ENCODE measurements at places on chromosomes 1 and 21.

DNA sequence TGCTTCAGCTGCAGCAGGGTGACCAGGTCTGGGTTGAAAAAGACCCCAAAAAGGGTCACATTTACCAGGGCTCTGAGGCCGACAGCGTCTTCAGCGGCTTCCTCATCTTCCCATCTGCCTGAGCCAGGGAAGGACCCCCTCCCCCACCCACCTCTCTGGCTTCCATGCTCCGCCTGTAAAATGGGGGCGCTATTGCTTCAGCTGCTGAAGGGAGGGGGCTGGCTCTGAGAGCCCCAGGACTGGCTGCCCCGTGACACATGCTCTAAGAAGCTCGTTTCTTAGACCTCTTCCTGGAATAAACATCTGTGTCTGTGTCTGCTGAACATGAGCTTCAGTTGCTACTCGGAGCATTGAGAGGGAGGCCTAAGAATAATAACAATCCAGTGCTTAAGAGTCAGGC lies 2.9 kb downstream of the C1QA start:
- DNase-seq, result no peak

DNA sequence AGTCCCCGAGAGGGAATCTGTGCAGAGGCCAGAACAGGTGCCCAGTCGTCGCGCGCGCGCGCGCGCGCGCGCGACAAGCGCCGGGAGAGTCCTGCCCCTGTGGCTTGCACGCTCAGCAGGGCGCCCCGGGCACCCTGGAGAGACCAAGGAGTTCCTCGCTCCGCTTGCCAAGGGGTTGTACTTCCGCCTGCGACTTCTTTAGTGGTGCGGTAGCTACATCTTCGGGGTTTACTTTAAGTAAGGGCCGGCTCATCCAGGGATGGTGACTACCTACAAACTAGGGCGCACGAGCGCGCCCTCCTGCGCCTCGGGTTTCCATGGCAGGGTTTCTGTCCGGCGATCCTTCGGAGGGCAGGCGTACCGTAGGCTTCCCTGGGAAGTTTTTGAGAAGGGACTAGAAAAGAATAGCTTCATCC lies 1.4 kb downstream of the LHX4 start:
- DNase-seq, result no peak

DNA sequence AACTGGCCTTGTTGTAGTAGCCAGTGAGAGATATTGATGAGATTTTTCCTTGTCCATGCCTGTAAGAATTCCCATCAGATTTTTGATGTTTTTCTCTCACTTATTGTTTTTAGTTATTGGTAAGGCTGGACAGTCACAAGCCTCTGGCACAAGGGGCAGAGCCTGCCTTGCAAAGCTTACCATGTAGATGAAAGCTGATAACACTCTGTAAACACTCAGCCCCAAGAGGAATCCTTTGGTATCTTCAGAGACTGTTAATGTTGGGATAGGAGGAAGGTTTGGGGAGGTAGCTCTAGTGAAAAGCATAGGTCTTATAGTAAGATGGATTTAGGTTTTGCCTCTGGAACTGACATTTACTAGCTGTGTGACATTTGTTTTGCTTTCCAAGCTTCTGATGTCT lies 37.7 kb downstream of the MARK1 start:
- no peak for DNase-seq

- DNase-seq, result no peak
Observed at GRCh38 chr1:227901239-227901905, 46.4 kb downstream of the WNT9A start.

- DNase-seq, result no peak
Observed at GRCh38 chr1:77014073-77014788, 147.0 kb downstream of the ST6GALNAC5 start.

DNA sequence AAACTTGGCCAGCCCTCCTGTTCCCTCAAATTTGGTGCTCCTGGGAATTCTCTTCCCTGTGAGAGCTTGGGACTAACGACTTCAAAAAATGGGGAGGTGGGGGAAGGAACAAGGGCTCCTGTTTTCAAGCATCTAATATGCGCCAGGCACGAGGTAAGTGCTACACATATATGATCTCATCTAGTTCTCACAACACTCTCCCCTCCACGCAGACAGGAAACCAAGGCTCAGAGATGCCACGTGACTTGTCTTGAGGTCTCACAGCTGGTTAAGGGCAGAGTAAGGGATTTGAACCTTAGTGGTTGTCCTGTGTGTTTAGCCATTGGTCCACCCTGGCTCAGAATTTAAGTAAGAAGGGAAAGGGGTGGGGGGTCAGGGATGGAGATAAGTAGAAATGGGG lies 125.9 kb downstream of the DMRTB1 start:
- peak; percentile 66 for DNase-seq

DNA sequence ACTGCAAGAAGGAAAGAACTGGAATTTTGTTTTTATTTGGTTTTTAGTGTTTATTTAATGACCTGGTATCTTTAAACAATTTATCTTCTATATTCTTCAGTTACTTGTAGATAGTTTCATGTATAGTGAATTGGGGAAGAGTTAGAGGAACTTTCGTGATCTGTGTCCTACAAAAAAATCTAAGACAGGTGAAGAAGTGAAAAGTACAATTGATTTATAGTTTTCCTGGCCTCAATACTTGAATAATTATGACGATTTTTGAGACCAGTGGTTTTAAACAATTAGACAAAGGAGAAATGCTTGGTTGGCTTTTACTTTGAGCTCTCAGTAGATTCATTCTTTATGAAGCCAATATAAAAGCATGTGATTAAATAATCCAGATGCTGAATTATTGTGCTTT lies 7.5 kb downstream of the MIER1 start:
- DNase-seq, result no peak

DNA sequence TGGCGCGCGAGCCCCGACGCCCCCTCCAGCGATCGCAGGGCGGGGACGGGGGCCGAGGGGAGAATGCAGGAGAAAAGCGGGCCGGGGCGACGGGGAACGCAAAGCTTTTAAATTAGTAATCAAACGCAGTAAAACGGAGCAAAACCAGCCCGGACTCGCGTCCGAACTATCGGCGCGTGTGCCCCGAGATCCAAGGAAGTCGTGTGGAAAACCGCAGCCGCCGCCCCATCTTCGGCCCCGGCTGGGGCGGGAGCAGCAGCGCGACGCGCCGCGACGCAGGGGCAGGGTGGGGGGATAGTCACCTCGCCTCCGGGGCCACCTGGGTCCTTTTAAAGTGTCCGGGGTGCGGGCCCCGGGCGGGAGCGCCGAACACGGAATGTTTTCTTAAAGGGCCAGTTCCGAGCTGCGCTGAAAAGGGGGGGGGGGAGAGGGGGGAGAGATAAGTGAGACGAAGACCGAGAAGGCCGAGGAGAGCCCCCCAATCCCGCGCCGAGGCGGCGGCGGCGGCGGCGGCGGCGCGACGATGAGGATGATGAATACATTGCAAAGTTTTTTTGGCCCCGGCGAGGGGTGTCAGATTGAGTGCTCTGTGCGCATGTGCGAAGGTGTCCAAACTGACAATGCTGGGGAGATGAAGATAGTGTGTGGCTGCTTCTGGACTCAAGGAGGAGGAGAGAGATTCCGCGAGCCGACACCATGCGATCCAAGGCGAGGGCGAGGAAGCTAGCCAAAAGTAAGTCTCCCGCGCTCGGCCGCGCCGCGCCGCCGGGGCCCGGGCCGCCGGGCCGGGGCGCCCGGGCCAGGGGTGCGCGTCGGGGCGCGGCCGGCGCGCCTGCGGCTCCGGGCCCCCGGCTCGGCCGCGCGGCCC lies at the start of gene PRDM16:
Gene PRDM16 (plus strand): TSS at position 640 of the 868 bp plus-strand sequence. CDS start 57 bp downstream, at position 697.
- DNase-seq, result no peak

DNA sequence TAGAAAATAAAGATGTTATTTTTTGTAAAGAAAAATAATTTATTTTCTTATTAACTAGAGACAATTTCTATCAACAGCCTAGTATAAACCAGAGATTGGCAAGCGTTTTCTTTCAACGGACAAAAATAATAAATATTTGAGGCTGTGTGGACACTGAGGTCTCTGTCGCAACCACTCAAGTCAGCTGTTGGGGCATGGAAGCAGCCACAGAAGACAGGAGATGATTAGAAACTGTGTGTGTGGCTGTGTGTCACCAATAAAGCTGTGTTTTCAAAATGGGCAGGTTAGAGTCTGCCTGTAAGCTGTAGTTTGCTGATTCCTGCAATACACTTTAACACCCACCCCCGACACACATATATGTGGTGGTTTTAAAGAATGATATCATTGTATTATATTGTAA lies 200.6 kb upstream of the HMCN1 start:
- DNase-seq, result no peak

GRCh38 chr1:223258751-223259198 lies 105.2 kb downstream of the SUSD4 start:
- DNase-seq, result no peak

- no peak for DNase-seq
Observed at GRCh38 chr1:200372885-200373181, 37.0 kb downstream of the ZNF281 start.

DNA sequence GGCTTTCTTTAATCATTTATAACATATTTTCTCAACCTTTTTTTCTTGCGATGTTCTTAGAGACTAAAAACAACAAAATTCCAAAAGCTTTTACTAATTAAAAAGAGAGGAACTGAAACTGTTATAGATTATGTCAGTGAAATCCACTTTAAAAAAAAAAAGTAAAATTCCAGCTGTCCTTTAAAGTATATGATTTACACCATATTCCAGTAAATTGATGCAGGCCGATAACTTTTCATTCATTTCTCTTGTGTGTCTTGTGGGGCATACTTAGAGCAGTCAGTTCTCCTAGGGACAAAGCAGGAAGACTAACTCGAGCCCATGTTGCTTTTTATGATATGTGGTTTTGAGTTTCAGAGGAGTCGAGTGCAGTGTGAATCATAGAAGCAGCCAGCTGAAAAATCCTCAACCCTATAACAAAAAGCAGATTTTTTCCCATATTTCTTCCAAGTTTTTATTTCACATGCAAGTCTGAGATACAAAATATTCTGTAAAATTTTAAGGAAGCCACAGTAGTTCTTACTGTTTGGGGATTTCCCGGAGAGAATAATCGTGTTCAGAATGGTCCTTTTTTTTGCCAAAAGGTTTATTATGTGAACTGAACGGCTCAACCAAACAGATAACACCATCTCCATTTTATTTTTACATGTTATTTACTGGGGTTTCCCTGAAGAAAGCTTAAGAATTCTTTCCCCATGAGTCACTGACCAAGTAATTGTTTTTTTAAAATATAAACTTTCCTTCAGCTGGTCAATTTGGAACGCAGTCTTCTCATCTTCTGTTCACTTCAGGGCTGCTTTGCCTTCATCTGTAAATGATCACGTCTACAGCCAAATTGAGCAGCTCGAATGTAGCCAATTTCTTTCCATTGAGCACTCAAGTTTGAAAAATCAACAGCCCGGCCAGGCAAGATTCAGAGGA lies 77.0 kb upstream of the C1orf105 start:
- DNase-seq, result peak; percentile 15

- no peak for DNase-seq
Observed at GRCh38 chr1:162551969-162552683, 9.4 kb upstream of the UAP1 start.

DNA sequence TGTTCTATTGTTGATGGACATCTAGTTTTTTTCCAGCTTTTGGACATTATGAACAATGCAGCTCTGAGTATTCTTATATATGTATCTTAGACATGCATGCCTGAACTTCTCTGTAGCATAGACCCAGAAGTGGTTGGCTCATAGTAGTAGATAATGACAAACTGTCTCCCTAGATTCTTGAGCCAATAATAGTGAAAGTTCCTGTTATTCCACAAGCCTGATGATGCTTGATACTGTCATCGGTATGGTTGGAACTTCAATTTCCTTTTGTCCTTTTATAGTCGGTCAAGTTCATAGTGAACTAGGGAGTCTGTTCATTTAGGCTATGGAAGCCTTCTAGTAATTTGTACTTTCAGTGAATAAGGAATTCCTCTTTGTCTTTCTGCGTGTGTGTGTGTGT lies 56.8 kb downstream of the MTR start:
- no peak for DNase-seq

- no peak for DNase-seq
Observed at GRCh38 chr1:223230161-223230881, 87.3 kb upstream of the TLR5 start.

DNA sequence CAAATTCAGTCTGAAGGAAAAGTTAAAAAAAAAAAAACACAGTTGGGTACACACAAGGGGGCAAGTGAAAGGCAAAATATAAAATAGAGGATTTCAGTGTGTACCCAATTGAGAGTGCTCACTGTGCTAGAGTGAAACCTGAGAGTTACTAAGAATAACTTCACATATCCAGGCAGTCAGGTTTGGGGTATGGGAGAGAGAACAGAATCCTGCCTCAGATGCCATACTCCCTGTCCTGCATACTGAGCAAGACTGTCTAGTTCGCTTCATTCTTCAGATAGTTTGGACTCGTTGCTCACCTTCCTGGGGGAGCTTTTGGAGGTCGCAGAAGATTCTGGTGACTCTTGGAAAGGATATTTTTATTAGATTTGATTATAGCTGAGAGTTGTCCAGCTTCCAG lies 20.4 kb downstream of the CEP85 start:
- no peak for DNase-seq

DNA sequence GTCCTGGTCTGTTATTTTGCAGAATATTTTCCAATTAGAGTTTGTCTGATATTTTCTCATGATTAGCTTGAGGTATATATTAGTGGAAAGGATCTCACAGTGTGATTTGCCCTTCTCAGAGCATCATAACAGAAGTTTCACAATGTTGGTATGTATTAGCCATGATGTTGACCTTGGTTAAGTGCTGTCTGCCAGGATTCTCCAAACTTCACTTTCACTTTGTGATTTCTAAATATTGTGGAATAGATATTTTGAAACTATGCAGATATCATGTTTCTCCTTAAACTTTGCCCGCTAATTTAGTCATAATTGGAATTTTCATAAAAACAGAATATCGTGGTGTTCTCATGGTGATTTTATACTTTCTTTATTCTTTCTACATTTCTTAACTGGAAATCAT lies 98.0 kb upstream of the DEPDC1 start:
- no peak for DNase-seq

GRCh38 chr1:115832651-115833050 lies 8.3 kb downstream of the NHLH2 start:
- DNase-seq, result no peak

DNA sequence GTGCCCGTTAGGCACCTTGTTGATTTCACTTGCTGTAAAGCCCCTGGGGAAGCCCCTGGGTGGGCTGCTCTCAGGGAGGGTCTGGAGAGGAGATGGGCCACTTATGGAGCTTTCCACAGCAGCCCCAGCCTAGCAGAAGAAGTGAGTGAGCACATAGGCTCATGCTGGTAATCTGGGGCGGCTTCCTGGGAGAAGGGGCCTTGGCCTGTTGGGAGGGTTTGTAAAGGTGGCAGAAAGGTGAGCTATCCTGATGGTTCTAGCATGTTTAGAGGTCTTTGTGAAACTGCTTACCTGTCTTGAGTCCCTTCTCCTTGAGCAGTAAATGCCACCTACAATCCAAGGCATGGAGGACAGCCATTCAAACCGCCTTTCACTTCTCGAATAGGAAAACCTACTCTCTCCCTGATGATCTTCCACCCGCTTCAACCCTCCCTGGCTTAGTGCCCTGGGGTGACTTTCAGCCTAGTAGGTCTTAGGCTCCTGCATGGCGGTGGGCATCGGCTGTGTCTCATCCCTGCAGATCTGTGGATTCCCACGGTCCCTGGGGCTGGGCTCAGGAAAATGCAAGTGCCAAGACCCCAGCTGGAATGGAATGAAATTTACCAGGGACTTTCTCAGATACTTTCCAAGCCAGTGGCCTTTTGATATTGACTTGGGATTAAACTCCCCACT lies 87.6 kb upstream of the SELENON start:
- DNase-seq, result no peak

- no peak for DNase-seq
Observed at GRCh38 chr21:35366394-35367080, 317.4 kb upstream of the RUNX1 start.

GRCh38 chr1:99652881-99653281 lies 7.0 kb downstream of the PALMD start:
- DNase-seq, result no peak

Measured in CD4-positive, alpha-beta T cell treated with Interleukin-12 subunit alpha and Interleukin-12 subunit beta, for 1 hour (primary cell).